Osteoblast (primary cell): ENCODE measurements at places on chromosomes 4 and X.

DNA sequence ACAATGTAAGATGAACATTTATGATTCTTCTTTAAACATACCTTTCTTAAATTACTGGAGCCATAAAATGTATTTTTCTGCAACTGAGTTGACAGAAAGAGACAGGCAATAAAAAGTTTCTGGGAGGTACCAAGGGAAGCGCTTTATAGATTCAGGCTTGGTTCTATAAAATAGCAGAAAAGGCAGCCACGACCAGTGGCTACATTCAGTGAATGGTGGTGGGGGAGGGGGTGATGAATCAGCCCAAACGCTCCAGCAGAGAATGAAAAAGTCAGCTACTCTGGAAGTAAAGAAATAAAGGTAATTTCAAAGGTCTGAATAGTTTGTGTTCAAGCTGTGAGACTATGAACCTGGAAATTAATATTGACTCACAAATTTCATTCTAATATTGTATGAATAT lies 456.1 kb downstream of the KCTD8 start:
- no peak for DNase-seq

DNA sequence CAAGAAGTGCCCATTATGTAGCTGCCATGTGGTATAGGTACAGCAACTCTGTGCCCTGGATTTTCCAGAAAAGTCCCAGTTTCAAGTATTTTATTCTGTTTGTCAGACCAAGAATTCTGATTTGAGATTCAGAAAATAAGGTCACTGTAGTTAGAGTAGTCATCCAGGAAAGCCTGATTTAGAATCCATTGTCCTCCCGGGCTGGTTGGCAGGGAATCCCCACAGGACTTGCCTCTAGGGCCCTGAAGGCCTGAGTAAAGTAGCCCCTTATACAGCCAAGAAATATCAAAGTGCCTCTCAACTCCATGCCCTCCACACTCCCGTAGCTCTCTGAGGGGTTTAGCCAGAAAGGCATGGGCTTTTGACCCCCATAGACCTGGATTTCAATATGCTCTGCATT lies 36.3 kb downstream of the RTL5 start:
- no peak for DNase-seq

GRCh38 chr4:124754681-124755080 lies 42.1 kb upstream of the ANKRD50 start:
- DNase-seq = peak; percentile 68

GRCh38 chr4:74117024-74117534 lies 18.1 kb upstream of the CXCL2 start:
- DNase-seq = no peak

DNA sequence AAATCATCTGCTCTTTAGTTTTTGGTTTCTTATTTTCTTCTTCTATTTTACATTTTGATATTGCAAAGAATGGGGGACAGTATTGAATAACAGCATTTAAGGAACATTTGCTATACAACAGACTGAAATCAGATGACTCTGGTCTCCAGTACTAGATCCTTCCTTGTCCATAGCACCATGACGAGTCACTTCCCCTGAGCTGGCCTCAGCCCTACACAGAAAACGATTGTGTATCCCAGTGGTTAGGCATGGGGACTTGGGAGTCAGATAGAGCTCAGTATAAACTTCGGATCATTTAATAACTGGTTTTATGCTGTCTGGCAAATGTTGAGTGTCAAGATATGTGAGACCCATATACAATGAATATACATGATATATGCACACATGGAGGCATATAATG lies 44.7 kb upstream of the BEX4 start:
- DNase-seq = peak; percentile 26

DNA sequence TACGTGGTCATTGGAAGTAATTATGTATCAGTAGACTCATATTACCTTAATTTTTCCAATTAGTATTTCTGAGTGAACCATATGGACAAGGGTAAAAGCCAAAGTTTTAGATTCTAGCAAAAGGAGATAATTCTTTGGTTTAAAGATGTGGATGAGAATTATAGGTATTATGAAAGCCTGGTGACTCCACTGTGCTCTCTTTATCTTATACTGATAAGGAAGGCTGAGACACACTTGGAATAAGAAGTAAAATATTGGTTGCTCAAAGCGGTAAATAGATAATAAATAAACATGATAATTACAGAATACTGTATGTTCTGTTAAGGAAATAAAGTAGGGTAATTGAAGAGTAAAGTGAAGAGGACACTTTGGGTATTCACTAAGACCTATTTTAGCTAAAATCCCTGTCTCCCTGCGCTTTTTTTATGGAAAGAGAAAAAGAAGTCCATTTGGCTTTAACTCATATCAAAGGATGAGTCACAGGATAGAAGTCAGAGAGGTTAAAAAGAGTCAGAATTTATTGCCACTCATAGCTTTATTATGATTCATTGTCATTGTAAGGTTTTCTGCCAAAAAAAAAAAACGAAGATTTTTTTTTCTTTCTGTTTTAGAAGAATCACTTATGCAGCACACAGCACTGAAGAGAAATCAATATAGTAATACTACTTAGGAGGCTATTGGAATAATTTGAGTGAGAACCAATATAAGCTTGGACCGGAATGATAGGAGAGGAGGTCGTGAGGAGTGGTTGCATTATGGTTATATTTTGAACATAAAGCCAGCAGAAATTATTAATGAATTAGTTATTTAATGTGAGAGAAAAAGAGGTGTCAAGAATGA lies 2463.1 kb downstream of the ARAP2 start:
- DNase-seq = no peak

DNA sequence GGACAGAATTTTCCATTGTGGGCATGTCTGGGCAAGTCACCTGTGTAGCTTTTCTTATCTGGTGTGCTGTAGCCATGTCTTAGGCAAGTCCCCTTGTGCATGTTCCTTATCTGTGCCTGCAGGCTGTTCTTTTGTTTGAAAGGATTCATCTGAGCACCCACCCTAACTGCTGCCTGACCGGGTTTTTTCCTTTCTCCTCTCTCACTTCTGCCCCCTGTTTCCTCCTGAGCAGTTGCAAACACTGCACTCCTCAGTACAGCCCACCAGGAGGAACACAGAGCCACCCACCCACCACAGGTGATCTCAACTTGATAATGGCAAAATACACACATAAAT lies 29.2 kb upstream of the IL9R start:
- no peak for DNase-seq

DNA sequence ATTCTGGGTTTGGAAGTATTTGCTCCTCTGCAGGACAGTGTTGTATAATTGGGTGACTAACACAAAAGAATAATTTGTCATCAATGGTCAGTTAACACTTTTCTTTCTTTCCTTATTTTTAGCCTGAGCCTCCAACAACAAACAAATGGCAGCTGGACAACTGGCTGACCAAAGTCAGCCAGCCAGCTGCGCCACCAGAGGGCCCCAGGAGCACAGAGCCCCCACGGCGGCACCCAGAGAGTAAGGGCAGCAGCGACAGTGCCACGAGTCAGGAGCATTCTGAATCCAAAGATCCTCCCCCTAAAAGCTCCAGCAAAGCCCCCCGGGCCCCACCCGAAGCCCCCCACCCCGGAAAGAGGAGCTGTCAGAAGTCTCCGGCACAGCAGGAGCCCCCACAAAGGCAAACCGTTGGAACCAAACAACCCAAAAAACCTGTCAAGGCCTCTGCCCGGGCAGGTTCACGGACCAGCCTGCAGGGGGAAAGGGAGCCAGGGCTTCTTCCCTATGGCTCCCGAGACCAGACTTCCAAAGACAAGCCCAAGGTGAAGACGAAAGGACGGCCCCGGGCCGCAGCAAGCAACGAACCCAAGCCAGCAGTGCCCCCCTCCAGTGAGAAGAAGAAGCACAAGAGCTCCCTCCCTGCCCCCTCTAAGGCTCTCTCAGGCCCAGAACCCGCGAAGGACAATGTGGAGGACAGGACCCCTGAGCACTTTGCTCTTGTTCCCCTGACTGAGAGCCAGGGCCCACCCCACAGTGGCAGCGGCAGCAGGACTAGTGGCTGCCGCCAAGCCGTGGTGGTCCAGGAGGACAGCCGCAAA lies 106.0 kb downstream of the KLHL8 start:
- no peak for DNase-seq

GRCh38 chr4:16809943-16810342 lies 88.5 kb downstream of the LDB2 start:
- no peak for DNase-seq

- no peak for DNase-seq
Observed at GRCh38 chr4:52912608-52913007, 50.5 kb downstream of the RASL11B start.

GRCh38 chrX:131778269-131779218 lies 234.7 kb downstream of the OR13H1 start:
- DNase-seq = peak; percentile 83

DNA sequence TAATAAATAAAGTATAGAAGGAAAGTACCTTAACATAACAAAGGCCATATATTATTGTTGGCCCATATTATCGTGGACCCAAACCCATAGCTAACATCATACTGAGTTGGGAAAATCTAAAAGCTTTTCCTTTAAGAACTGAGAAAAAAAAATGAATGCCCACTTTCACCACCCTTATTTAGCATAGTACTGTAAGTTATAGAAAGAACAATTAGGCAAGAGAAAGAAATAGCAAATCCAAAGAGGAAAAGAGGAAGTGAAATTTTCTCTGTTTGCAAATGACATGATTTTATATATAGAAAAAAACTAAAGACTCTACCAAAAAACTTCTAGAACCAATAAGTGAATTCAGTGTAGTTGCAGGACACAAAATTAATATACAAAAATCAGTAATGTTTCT lies 1854.6 kb downstream of the PCDH7 start:
- DNase-seq = no peak

DNA sequence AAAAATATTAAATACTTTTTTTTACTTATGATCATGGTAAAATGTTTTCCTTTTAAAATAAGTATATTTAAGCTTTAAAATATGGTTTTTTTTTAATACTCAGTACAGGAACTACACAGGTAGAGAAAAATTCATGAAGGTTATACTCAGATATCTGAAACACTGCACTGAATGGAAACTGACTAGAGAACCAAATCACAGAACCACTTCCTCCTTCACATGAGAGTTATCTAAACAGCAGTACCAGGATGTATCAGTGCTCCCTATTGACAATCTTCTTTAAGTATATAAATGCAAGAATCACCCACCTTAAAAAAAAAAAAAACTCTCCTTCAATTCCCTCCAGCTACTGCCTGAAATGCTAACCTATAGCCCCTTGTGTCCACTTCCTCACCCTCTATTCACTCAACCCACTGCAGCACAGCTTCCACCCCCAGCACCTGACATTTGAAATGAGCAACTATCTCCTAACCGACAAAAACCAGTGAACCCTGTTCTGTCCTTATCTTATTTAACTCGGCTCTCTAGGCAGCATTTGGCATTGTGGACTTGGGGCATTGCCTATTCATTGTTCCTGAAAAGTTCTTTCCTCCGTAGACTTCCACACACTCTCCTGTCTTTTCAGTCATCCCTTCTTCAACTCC lies 9.1 kb downstream of the SLC7A3 start:
- no peak for DNase-seq

- peak; percentile 54 for DNase-seq
Observed at GRCh38 chr4:82403725-82404124, 26.5 kb downstream of the HNRNPDL start.

GRCh38 chrX:153334654-153335295 lies 822 bp downstream of the ZNF275 start:
- DNase-seq = no peak

GRCh38 chrX:134172588-134173259 lies 64.3 kb upstream of the CCDC160 start:
- DNase-seq = peak; percentile 73

- DNase-seq = no peak
Observed at GRCh38 chr4:76546327-76546726, 111.3 kb downstream of the SHROOM3 start.

- no peak for DNase-seq
Observed at GRCh38 chr4:61520681-61521160, 320.6 kb downstream of the ADGRL3 start.

DNA sequence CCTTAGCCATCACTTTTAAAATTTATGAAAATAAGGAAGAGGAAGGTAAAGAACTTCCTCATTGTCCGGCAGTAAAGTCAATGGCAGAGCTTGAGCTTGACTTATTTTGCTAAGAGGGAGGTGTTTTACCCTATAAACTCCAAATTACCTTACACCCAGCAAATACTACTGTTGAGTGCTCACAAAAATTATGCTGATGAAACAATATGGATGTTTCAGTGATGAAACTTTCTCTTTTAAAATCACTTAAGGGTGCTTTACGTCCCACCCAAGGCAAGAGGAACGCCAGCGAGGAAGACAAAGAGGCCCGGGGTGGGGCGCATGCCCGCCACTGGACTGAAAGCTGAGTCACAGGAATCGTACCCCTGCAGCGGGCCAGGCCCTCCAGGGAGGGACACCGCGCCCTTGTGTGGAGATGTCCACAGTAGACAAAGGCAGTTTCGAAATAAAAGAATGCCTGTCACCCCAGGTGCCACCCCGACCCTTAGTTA lies 560 bp upstream of the TMSB4X start:
- peak; percentile 91 for DNase-seq

DNA sequence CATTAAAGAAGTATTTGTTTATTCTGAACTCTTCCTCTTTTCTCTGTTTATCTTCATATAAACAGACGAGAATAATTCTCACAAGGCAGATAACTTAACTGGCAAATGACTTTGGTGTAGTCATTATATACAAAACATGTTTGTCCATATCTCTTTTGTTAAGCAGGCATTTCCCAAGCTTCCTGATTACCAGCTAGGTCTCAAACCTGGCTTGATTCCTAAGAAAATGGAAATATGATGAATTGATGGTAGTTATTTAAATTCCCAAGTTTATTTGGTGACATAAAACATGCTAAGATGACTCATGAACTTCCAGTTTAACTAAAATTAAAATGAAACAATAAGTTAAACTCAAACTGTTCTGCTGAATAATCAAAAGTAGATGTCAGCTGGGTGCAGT lies 96.8 kb downstream of the ARSJ start:
- no peak for DNase-seq

GRCh38 chrX:109952985-109953905 lies 49.7 kb upstream of the TMEM164 start:
- no peak for DNase-seq

GRCh38 chr4:185304944-185305690 lies 90.6 kb downstream of the LRP2BP start:
- peak; percentile 31 for DNase-seq

DNA sequence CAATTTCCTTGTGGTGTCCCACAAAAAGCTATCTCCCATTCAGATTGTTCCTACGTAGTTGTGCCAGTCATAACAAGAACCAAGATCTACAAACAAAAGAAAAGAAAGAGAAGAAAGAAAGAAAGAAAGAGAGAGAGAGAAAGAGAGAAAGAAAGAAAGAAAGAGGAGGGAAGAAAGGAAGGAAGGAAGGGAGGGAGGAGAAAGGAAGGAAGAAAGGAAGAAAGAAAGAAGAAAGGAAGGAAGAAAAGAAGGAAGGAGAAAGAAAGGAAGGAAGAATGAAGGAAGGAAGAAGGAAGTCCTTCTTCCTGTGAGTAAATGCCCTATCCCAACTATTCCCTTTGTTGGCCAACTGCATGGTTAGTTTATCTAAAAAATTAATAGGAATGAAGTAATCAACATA lies 366.0 kb downstream of the DHRSX start:
- no peak for DNase-seq

GRCh38 chrX:124190440-124190839 lies 142.0 kb upstream of the TEX13D start:
- no peak for DNase-seq

GRCh38 chr4:76088719-76089118 lies 14.2 kb downstream of the ART3 start:
- no peak for DNase-seq
